Glutamatergic neuron (in vitro differentiated cells): ENCODE measurements at places on chromosomes 13 and 19.

GRCh38 chr19:45973553-45974338 lies at the start of gene NOVA2:
TSS of gene NOVA2 (minus strand) at chr19:45973865. CDS start at chr19:45973351, 514 bp downstream.
- peak; percentile 99 for DNase-seq

- peak; percentile 60 for DNase-seq
Observed at GRCh38 chr19:48752496-48753365, at the start of gene FUT1. TSS of gene FUT1 (minus strand) at chr19:48752641. CDS start at chr19:48751281, 1,360 bp downstream.

GRCh38 chr13:79081942-79082341 lies 324.1 kb downstream of the RBM26 start:
- DNase-seq, result no peak

DNA sequence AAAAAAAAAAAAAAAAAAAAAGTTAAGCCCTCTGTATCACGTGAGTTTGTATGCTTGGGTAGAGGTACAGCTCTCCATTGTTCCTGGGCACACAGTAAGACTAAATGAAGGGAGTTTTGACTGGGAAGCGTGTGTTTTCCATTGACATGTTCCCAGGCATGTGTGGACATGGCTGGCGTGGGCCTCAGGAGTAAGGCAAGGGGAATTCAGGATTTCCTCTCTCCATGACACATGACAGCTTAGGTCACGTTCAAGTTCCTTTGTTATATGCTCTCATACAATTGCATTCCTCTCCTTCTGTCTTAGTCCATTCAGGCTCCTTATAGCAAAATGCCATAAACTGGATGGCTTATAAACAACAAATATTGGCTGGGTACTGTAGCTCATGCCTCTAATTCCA lies 17.1 kb upstream of the MAP3K10 start:
- DNase-seq, result no peak

- DNase-seq, result no peak
Observed at GRCh38 chr13:63088226-63088625, 1672.6 kb upstream of the PCDH20 start.

- peak; percentile 43 for DNase-seq
Observed at GRCh38 chr19:37594982-37595382, 306 bp downstream of the ZNF540 start.

DNA sequence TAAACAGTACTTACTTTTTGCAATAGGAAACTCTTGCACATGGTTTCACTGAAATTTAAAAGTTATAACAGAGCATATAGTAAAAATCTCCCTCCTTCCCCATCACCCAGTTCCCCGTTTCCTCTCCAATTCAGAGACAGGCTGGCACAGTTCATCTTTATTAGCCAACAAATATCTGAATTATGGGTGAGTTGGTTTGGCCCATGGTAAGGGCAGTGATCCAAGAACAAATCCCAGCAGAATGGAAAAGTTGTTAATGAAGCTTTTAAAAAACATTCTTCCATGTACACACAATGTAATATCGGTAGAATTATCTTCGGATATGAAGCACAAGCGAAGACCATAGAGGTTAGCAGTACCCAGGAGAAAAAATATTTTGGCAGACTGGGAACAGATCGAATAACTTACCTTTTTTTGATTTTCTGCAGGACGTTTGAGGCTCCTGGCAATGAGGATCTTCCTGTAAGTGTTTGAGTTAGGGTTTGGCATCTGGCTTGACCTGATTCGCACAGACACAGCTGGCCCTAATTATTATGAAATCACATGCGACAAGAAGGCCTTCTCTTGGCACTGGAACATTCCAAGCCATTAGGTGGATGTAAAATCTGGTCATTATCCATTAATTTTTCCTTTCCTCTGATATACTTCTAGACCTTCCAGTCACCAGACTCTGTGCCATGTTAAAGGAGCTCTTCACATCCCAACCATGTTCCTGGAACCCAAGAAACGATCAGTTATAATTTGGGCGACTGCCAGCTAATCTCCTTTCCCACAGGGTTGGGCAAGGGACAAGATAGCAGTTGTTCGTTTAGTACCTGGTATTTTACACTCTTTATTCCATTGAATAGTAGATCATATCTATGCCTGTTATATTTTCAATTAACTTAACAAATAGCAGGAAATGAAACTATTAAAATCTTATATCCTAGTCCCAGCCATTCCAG lies 139.4 kb upstream of the TSC22D1 start:
- DNase-seq, result no peak

DNA sequence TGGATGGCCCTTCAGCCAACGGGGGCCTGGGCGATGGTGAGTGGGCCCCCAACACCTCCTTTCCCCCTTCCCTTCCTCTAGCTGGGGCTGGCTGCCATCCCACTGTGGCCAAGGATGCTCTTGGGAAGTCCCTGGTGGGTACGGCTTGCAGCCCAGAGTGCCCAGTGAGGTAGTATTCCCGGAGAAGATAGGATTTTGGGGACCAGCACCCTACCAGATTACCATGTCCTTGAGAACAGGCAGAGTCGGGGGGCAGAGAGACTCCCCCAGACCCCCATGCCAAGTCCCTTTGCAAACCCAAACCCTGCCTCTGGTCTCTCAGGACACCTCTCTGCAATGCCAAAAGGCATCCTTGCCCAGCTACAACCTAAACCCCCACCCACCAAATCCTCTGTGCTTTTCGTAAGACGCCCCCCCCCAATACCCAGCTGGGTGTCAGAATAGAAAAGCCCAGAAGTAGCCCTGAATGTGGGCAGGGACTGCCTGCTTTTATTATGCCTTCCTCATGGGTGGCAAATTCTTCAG lies 1.7 kb downstream of the HIF3A start:
- no peak for DNase-seq

GRCh38 chr19:8304841-8305621 lies 3.1 kb downstream of the CD320 start:
- peak; percentile 67 for DNase-seq

DNA sequence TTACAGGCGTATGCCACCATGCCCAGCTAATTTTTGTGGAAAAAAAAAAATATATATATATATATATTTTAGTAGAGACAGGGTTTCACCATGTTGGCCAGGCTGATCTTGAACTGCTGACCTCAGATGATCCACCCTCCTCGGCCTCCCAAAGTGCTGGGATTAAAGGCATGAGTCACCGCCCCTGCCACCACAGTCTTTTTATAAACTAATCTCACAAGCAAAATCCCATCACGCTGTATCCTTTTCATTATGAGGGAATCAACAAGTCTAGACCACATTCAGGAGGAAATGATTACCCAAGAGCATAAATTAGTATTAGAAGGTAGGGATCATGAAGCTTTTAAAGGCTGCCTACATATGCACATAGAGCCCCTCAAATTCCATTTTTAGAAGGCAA lies 210.6 kb upstream of the NBEA start:
- no peak for DNase-seq

DNA sequence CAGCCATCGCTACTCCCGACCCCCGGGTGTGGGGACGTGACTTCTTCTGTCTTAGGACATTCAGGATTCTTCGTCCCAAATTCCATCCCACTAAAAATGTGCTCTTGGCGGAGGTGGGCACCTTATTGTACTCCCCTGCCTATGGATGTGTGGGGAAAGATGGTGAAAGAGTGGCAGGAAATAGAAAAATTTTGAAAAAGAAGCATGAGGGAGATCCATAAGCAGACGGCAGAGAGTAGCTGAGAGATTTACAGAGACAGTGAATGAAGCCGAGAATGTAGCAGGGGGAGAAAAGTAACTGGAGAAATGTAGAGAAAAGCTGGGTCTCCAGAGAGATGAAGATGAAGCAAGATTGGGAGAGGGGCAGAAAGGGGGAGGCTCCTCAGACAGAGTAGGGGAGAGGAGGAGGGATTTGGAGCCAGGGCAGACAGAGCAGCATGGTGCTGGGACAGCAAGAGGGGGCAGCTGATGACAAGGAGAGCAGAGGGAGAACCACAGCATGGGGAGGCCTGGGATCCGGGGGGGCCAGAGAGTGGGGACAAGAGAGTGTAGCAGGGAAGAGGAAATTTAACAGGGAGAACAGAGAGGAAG lies 843 bp downstream of the ZNF610 start:
- peak; percentile 28 for DNase-seq

DNA sequence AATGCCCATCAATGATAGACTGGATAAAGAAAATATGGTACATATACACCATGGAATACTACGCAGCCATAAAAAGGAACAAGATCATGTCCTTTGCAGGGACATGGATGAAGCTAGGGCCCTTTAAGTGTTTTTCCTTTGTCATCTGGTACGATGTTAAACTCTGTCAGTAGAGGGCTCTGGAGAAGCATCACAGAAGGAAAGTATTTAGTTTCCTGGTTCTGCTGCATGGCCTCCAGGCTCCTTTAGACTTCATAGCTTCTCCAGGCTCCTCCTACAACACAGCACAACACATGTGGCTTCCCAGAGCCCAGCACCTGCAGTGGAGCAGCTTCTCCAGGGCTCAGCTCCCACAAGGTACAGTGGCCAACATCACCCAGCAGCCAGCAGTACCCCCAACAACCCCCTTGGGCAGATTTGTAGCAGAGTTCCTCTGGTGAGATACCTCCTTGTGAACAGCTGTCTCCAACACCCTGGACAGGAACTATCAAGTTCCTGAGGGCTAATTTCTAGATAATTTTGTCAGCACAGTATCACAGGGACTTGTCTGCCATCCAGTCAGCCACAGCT lies 63.4 kb downstream of the KCTD12 start:
- no peak for DNase-seq

DNA sequence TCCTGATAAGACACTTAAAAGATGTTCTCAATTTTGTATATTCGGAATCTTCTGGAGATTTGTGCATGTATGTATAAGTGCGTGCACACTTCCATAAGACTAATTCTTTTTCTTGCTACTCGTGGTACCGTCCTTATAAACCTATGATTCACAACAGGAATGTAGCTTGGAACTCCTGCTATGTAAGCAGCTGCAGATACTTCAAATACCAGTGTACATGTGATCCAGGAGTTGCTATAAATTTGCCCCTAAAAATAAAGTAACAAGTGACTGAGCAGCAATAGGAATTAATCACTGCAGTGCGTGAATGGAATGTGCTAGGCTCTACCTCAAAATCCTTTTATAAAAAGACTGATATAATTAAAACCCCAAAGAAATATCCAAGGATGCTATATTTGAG lies 214.9 kb downstream of the KLF5 start:
- no peak for DNase-seq

DNA sequence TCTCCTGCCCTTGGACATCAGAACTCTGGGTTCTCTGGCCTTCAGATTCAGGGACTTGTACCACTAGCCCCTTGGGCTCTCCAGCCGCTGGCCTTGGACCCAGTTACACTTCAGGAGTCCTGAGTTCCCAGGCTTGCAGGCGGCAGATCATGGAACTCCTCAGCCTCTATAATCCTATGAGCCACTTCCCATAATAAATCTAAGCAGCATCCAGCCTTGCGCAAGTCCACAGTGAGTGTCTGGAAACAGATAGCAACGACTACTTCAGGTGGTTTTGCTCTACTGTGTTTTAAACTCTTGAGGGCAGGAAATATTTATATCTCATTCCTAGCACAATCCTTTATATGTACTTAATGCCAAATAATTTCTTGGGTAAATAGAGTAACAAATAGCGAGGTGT lies 92.3 kb downstream of the COL4A1 start:
- no peak for DNase-seq

- peak; percentile 75 for DNase-seq
Observed at GRCh38 chr19:49056101-49056901, 1.2 kb downstream of the CGB7 start.

DNA sequence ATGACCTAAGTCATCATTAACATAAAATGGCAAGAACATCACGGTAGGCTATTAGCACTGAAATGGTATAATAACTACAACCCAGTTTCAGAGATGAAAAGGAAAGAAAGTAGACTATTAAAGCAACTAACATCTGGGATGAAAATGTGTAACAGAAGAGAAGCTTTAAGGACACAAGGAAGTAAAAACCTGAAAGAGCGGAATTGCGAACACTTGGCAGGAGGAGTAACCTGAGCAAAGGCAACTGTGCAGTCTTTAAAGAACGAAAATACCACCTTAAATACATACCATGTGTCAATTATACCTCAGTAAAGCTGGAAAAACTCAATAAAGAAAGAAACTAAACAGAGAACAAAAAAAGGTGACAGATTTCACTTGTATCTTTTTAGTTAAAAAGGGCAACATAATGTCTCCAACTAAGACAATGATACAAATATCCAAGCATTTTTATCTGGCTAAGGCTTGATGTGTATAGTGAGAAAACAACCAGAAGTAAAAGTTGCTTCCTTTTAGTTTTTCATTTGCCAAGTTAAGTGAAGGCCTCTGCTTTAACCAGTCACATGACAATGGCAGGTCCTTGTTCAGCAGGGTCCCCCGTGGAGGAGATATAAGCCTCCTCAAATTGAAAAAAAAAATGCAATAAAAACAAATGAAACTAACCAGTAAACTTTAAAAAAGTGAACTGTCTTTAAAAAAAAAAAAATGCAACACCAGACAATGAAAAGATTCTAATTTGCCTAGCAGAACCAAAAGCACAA lies 11.6 kb downstream of the USP12 start:
- DNase-seq, result no peak
